ENCODE measurements at places on chromosomes 4 and X.

DNA sequence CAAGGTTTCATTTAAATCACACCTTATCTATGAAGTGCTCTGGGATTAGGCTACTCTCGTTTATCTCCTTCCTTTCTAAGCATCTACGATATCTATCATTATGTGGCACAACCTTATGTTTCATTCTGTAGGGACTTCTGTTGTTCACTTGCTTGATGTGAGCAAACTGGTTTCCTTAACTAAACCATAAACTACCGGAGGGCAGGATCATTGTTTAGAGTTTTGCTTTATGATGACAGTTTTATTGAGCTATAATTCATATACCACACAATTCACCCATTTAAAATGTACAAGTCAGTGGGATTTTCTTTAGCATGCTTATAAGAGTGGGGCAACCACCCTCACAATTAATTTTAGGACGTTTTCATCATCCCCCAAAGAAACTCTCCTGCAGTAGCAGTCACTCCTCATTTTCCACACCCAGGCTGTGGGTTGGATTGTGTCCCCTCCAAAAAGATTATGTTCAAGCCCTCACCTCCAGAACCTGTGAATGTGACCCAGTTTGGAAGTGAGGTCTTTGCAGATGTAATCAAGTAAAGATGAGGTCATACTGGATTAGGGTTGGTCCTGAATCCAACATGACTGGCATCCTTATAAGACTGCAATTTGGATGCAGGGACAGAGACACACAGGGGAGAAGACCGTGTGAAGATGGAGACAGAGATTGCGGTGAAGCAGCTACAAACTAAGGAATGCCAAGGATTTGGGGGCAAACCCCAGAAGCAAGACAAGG lies 42.1 kb upstream of the SH3RF1 start:
- DNase-seq: no peak

DNA sequence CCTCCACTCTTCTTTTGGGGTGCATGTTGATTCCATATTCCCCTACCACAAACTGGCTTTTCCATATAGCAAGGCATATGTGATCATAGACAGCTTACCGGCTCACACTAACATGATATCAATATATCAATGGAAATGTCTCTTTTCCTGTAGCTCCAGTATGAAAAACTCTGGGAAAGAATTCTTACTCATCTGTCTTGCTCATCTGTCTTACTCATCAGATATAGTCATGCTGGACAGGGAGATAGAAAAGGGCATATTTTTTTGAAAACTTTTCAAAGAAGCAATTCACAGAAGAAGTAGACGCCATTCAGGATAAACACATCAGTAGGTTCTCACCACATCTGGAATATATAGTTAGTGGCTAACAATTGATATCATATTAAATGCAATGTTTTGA lies 794.7 kb downstream of the RAB28 start:
- DNase-seq: no peak

DNA sequence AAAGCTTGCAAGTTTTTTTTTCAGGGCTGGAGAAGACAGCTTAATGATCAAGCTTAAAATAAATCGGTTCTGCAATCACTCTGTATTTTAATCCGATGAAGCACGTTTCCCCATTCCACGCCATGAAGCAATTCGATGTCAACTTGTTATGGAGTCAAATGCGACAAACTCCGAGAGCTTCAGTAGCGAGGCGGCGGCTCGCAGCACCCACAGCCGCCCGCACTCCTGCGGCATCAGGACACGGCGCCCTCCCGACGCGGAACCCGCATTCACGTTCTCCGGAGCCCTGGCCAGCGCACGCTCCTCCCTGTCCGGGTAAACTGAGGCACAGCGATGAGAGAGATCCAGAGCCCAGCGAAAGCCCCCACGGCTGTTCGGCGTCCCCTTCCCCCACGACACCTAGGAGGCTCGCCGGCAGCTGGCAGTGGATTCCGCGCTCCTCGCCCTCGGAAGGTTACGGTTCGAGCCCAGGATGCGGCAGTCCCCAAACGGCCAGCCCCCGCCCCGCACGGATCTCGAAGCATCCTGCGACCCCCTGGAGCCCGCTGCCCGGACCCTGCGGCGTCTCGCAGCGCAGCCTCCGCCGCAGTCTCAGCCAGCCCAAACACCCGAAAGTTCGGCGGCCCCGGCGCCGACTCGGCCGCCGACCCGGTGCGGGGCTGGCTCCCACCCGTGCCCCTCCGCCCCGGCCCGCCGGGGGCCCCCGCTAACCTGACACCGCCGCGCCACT lies 507 bp downstream of the MFAP3L start:
- DNase-seq: no peak

GRCh38 chrX:1719270-1719669 lies 104.4 kb downstream of the ASMT start:
- DNase-seq: no peak

- peak; percentile 69 for DNase-seq
Observed at GRCh38 chr4:54971474-54971950, 153.9 kb downstream of the KDR start.

- DNase-seq: no peak
Observed at GRCh38 chr4:119774840-119775239, 146.2 kb upstream of the PDE5A start.

DNA sequence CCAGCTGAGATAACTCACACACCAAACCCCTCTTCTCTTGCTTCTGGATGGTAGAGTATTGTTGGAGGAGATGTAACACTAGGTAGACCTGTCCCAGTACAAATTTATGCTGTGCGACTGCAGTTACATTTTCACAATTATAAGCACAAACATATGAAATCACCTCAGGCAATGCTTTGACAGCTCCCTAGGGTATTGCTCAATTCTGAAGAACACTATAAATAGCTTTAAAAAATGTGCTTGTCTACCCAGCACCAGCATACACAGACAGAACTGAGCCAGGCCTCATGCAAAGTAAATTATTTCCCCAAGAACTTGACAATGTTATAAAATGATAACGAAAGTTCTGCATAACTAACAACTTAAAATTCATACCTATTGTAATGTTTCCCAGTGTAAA lies 1999.1 kb upstream of the ADGRL3 start:
- DNase-seq: no peak

DNA sequence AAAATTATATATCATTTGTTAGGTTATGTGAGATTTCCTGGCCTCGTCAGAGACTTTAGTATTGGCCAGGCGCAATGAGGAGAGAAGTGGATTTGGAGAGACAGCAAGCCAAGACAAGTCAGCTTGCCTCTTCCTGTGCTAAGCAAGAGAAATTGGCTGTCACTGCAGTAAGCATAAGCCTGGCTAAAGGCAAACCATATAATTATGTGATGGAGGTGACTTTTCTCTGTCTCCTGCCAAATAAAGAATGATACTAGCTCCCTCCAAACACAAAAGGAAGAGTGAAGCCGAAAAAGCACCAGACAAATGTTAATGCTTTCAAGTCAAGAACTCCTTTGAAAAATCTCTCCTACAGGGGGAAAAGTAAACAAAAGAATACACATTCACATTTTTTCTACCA lies 2246.0 kb downstream of the ARAP2 start:
- DNase-seq: no peak

DNA sequence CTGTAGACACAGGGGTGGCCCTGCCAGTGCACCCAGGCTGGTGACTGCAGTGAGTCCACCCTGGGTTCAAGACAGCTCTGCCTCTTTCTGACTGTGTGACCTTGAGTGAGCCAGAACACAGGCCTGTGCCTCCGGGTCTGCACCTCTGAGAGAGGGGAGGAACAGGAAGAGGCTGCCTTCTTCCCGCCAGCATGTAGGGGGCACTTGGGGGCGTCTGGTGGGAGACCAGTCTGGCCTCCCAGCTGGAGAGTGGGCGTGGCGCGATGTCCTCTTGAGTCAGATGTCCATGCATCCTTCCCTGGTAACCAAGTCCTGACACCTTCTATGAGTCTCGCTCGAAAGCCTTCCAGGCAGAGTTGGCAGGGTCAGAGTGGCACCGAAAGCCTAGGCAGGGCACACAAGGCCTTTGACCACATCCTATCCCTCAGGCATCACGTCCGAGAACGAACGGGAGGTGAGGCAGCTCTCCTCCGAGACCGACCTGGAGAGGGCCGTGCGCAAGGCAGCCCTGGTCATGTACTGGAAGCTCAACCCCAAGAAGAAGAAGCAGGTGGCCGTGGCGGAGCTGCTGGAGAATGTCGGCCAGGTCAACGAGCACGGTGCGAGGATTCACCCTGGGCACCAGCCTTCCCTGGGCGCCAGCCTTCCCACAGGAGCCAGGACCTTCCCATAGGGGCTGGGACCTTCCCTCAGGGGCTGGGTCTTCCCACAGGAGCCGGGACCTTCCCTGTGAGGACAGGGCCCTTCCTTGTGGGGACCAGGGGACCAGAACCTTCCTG lies 21.3 kb downstream of the WFS1 start:
- no peak for DNase-seq

DNA sequence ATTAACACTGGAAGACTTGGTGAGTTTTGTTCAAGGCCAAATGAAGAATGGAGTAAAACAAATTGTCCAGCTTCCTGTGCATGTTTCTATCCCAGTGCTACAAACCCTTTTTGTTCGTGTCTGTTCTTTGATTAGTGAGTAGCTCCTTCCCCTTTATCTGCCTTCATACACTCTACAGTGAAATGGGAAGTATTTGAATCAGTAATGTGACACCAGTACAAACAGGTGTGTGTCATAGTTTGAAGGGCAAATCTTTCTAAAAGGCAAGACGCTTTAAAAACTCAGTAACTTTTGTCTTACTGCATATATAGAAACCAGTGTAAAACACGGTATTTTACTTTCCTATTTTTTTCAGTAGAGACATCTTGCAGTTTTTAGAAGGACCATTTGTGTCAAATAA lies 5.9 kb downstream of the ARHGEF38 start:
- DNase-seq: no peak

DNA sequence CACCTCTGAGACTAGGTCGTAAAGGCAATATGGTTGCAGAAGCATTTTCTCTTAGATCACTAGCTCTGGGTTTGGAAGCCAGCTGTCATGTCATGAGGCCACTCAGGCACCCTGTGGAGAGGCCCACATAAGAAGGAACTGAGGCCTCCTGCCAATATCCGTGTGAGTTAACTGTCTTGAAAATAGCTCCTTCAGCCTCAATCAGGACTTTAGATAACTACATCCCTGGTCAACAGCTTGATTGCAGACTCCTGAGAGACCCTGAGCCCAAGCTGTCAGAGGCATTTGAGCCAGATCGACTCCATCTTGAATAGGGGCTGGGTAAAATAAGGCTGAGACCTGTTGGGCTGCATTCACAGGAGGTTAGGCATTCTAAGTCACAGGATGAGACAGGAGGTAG lies 15.1 kb upstream of the REPS2 start:
- DNase-seq: no peak

GRCh38 chr4:153327247-153327646 lies 17.2 kb upstream of the MND1 start:
- no peak for DNase-seq

DNA sequence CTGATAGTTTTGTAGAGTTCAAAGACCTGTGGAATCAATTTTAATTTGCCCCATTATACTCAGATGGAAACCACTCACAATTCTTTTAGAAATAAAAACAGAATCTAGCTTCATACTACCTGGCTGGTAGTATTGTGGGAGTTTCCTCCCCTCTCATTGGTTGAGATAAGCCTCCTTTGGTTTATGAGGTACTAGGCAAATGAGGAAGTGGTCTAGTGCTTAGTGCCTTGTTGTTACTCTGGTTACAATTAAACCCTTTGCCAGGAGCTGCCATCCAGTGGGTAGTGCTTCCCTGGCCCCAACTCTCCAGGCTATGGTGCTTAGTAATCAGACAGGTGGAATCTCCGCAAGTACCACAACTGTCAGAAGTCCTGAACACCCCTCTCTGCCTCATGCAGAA lies 118.3 kb downstream of the CDKL5 start:
- no peak for DNase-seq

DNA sequence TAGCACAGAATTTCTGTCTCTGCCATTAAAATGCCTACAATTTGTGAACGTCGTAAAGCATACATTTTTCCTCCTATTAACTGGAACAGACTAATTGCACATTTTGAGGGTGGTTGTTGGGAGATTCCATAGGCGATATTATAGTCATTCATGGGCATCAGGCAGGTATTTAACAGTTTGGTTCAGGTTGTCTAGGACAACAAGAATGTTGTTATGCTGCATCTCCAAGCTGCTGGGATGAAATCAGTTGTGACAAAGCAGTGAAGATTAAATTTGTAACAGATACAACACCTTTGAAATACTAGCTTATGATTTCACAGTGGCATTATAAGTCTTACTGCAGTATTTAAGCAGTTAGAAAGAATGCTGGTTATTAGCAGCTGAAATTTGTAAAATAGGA lies 339.7 kb upstream of the PITX2 start:
- no peak for DNase-seq

GRCh38 chrX:85992811-85993229 lies 54.5 kb downstream of the CHM start:
- no peak for DNase-seq

DNA sequence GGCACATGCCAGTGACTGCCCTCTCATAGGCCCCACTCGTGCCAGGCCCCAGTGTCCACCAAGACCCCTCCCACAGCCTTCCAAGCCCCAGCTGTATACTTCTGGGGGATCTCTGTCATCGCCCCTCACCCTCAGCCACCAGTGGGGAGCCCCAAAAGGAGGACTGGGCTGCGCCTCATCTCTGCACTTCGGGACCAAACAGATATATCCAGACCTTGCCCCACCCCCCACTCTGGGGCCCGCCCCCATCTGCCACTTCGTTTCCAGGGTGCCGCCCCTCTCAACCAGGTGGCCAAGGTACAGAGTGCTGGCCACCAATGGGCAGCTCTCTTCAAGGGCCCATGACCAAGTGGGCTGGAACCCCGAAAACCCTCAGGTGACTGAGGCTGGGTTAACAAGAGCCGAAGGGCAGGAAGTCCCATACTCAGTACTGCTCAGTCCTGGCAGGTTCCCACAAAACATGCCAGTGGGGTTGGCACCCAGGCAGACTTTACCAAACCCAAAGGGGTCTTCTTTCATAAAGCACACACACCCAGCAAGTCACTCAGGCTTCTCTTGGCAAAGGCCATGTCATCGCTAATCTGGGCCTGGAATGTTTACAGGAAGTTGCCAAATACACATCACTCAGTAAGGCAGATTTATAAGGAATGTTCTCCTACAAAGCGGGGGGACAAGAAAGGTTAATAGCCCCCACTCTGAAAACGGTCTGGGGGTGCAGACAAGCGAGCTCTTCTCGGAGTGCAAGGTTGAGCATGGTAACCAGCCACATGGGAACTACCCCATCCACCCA lies 4.4 kb downstream of the ZFYVE28 start:
- DNase-seq: no peak
